ENCODE measurements at places on chromosomes 1 and 21.

- no peak for DNase-seq
These were observed 85.9 kb downstream of the PGM1 start for GRCh38 chr1:63679076-63679475.

- no peak for DNase-seq
These were observed 17.8 kb downstream of the HLCS start for GRCh38 chr21:36948686-36949085.

- no peak for DNase-seq
These were observed 145.8 kb downstream of the NTMT2 start for GRCh38 chr1:170291516-170291915.

DNA sequence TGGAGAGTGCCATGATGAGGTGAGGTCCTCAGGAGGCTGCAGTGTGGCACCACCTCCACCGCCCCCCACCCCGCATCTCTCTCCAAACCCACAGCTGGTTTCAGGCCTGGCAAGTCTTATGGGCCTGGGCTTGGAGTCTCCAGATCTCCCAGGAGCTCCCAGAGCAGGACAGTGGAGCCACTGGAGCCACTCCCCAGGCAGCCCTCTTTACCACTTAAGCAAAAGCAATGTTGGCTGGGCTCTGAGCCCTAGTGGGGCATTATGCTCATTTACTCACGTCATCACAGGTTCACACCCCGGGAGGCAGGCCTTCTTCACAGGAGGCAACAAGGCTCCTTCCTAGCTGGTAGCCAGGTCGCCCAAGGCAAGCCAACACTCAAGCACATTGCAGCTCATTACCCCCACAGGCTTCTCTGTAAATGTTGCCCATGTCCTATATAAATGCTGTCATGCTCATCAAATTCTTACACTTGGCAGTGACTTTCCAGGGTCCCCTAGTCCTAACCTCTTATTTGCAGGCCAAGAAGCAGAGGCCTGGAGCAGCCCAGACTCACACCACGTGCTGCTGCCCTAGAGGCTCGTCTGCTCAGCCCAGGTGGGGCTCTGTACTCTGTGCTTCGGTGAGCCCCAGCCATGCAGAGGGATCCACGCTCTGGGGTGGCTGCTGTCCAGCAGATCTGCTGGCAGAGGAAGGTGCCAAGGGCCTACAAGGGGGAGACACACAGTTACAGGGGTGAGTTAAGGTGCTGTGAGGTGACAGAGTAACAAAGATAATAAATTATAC is 459.3 kb downstream of the MATN1 start:
- DNase-seq = no peak

GRCh38 chr1:52056937-52057231 is 789 bp downstream of the BTF3L4 start:
- DNase-seq = no peak

DNA sequence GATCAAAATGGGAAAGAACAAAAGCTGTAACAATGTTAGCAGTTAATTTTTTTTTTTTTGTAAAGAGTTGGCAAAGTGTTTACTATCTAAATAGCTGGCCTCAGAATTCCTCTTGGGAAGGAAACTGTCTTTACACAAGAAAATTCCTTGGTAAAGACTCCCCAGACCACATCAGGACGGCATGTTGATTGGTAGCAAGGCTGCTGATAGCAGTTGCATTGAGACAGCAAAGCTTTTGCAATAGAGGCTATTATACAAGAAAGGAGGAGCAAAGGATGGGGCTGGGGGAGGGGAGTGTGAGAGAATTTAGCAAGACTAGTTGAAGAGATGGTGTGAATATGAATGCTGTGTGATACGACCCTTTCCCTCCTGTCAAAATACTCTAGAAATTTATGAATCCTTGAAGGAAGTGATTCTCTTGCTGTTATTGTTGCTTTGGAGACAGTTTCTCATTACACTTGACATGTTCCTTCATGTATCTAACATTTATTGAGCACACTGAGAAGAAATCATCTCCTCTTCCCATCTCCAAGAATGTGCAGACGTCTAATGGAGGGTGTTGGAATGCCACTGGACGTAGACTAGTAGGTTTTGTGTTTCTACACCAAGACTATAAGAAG is 355.6 kb downstream of the SIPA1L2 start:
- DNase-seq = no peak

- no peak for DNase-seq
These were observed 51.0 kb upstream of the ERRFI1 start for GRCh38 chr1:8077120-8077573.

DNA sequence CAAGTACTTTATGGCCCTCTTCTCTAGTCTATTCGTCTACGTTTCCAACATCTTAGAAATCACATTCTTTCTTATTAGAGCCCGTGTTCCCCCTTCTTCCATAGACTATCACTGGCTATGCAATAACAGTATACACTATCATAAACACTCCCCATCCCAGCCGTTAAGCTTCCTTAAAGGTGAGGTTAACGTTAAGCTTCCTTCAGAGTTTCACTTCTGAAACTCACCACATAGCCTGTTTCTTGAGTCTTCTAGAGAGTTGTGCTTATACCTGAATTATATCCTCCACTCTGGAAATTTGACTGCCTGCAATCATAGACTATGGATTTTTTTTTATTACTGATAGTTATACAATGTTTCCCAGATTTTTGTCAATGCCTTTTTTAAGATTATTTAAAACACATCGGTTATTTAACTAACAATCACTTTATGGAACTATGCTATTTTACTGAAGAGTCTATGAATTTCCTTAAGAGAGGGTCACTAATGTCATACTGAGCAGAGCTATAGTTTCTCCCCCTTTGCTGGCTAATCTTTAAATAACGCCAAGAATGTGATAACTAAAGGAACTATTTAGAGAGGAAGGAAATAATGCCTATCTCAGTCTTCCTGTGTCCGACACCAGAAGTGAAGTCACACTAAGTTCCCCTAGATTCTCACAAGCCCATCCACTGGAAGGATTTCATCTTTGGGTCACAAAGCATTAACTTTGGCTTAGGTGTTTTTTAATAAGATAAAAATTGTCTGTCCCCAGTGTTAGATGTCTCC is 16.8 kb downstream of the FCER1A start:
- DNase-seq = no peak

DNA sequence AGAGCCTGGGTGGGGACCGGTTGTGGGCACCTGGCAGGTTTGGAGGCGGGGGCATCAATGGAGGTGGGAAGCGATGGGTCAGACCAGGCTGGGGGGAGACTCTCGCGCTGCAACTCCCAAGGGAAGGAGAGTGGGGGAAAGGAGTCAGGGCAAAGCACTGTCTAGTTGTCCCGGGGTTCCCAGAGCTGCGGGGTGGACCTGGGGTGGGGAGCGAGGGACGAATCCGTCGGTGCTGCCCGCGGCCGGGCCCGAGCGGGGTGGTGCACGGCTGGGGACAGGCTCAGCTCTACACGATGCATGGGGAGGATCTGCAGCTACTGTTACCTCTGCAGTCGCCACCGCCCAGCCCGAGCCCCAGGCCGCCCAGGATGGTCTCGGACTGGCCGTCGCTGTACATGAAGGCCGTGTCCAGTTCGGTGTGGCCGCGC is 427 bp downstream of the AKR7A2 start:
- DNase-seq = no peak
